ENCODE measurements at places on chromosomes 5 and 9. TPM values are rescaled to one million over a fixed set of nuclear protein-coding genes. Genes with fewer than 3 reads are reported as not detected.
A peak's percentile ranks its signal among the peaks of the same experiment; 100 is the strongest.

PKD2L2 gene
- total RNA-seq, result not detected

GRCh38 chr5:74113927-74114326 is 487.9 kb downstream of the ARHGEF28 start:
- no peaks in the 10 kb centered on the region for H3K36me3 ChIP-seq
- no peak for DNase-seq
- peaks cover 13% of the 10 kb centered on the region for H3K27me3 ChIP-seq
- H3K27ac ChIP-seq, result no peak overlapping the region
- no peaks in the 10 kb centered on the region for H3K4me1 ChIP-seq

- peaks cover 13% of the 10 kb centered on the region for H3K36me3 ChIP-seq
- H3K27me3 ChIP-seq, result no peaks in the 10 kb centered on the region
- peaks cover 4% of the 10 kb centered on the region for H3K4me1 ChIP-seq
- no peak for DNase-seq
Measured at GRCh38 chr5:112795342-112795741, 57.7 kb downstream of the APC start.

SAP30L gene
- total RNA-seq, result 31.7 TPM

DNA sequence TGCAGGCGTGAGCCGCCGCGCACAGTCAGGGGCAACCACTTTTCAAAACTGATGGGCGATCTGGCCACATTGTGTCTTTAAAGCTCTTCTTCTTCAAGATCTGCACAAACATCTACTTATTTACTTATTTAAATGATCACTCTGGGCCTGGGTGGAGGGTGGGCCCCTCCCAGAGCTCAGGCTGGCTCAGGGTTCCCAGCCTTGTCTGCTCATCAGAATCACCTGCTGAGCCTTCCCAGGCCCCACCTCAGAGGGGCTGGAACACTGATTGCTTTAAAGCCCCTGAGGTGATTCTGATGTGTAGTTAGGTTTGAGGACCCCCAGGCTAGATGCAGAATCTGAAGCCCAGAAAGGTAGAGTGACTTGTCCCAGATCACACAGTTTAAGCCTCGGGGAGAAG is 45.6 kb upstream of the DMRT1 start:
- H3K27ac ChIP-seq, result no peak overlapping the region
- H3K27me3 ChIP-seq, result peaks cover 3% of the 10 kb centered on the region
- DNase-seq, result no peak
- H3K36me3 ChIP-seq, result no peaks in the 10 kb centered on the region
- no peak overlapping the region for H3K4me3 ChIP-seq

DNA sequence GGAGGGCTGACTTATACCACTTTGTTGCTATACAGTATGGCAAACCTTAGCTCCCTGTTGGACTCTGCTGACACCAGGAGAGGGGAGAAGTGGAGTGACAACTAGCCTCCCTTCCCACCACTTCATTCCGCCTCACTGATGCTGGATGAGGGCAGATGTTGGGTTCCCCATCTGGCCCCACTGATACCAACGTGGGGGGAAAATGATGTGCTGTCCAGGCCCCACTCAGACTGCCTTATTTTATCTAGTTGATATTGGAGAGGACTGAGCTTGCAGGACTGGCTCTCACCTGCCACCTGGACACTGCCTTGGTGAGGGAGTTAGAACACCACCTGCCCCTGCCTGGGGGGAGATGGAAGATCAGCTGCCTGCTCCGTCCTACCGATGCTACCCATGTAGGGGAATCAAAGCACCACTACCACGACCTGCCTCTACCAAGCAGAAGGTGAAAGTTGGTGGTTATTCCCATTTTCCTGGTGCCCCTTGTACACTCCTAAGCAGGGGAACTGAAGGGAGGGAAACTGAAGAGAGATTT is 292.1 kb downstream of the GADD45G start:
- H3K27ac ChIP-seq, result no peak overlapping the region
- no peaks in the 10 kb centered on the region for H3K36me3 ChIP-seq
- no peaks in the 10 kb centered on the region for H3K4me1 ChIP-seq
- H3K4me3 ChIP-seq, result no peak overlapping the region

FABP6 gene
- total RNA-seq, result not detected

- peak overlapping the region; percentile 54 for H3K27ac ChIP-seq
- peaks cover 12% of the 10 kb centered on the region for H3K36me3 ChIP-seq
- H3K4me1 ChIP-seq, result peaks cover 66% of the 10 kb centered on the region
- no peaks in the 10 kb centered on the region for H3K27me3 ChIP-seq
- DNase-seq, result peak; percentile 85
- peak overlapping the region; percentile 11 for H3K4me3 ChIP-seq
Measured at GRCh38 chr9:75152416-75152815, 64.1 kb downstream of the OSTF1 start.

FOXD4L5 gene
- 0.11 TPM for total RNA-seq

DNA sequence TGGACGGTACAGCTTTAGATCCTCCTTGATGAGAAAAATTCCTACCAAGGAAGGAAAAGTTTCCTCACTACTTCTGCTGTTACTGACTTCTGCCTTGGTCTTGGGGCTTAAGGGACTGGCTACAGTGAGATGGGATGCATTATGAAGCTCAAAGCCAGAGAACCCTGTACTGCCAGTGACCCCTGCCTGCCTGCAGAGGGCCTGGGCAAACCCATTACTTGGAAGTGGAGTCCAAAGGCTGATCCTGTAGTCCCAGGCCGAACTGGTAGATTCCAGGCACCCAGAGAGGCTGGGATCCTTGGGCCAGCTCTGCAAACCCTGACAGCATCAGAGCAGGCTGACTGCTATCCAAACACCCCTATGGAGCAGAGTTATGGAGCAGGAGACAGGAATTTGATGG is 25.7 kb upstream of the NR5A1 start:
- DNase-seq, result no peak
- H3K27ac ChIP-seq, result no peak overlapping the region
- H3K27me3 ChIP-seq, result no peaks in the 10 kb centered on the region
- no peaks in the 10 kb centered on the region for H3K36me3 ChIP-seq
- H3K4me3 ChIP-seq, result no peak overlapping the region

DNA sequence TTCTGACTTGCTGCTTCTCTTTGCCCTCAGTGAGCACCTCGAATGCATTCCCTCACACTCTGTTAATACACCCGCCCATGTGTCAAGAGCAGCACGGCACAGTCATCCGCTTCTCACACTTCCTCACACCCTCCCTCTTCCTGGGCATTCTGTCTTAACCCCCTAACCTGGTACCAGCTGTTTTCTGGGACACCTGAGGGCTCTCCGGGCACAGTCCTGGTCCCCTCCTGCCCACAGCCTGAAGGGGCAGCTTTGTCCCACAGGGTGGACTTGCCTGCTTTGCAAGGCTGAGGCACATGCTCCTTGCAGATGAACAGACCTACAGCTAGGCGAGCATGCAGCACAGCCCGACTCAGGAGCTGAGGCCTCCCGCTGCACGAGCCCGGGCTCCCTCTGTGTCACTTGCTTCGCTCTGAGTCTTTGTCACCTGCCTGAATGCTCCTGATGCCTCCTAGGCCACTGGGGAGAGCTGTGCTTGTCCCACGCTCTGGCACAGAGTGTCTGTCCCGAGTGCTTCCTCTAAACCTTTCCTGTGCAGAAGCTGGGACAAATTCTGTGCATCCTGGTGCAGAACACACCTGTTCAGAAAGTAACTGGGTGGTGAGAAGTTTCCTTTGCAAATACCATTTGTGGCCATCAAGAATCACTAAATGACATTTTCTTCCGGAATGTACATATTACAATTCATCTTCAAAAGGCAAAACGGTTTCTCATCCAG is 47.8 kb downstream of the AHRR start:
- H3K36me3 ChIP-seq, result peaks cover 49% of the 10 kb centered on the region
- peak overlapping the region; percentile 85 for H3K27ac ChIP-seq
- no peak for DNase-seq

NR5A1 gene
- total RNA-seq, result not detected

SPATA31C1 gene
- not detected for total RNA-seq

DNA sequence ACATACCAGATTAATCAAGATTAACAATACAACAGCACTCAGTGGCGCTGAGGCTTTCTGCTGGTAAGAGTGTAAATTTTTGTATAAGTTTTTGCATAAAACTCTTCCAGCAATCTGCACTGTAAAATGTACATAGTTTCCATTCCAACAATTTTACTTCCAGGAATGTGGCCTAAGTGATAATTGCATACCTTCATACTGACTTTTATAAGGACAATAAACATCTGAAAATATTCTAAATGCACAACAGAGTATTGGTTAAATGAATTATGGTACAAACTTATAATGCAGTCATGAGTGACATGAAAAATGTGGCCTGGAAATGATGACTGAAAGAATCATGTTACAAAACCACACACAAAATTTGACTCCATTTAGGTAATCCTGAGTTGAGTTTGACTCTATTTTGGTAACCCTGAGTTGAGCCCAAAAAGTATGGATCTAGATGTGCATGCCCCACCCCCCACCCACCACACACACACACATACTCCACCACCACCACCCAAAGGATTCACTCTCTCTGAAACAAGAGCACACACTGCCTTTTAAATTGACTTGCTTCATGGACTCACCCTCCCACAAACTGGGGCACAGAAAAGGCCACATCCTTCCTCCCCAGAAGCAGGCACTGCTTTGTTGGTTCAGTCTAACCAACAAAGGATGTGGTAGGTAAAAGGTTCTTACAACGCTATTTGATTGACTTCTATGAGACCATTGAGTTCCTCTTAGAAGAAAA is 137.6 kb downstream of the SUSD1 start:
- H3K27me3 ChIP-seq, result peaks cover 21% of the 10 kb centered on the region
- peak; percentile 87 for DNase-seq
- peaks cover 48% of the 10 kb centered on the region for H3K4me1 ChIP-seq
- peak overlapping the region; percentile 65 for H3K27ac ChIP-seq
- H3K36me3 ChIP-seq, result peaks cover 7% of the 10 kb centered on the region

FOXD1 gene
- 1.5 TPM for total RNA-seq

GRCh38 chr5:53200306-53200705 is 90.7 kb upstream of the MOCS2 start:
- no peaks in the 10 kb centered on the region for H3K27me3 ChIP-seq
- H3K4me3 ChIP-seq, result no peak overlapping the region
- DNase-seq, result no peak
- H3K36me3 ChIP-seq, result no peaks in the 10 kb centered on the region

DNA sequence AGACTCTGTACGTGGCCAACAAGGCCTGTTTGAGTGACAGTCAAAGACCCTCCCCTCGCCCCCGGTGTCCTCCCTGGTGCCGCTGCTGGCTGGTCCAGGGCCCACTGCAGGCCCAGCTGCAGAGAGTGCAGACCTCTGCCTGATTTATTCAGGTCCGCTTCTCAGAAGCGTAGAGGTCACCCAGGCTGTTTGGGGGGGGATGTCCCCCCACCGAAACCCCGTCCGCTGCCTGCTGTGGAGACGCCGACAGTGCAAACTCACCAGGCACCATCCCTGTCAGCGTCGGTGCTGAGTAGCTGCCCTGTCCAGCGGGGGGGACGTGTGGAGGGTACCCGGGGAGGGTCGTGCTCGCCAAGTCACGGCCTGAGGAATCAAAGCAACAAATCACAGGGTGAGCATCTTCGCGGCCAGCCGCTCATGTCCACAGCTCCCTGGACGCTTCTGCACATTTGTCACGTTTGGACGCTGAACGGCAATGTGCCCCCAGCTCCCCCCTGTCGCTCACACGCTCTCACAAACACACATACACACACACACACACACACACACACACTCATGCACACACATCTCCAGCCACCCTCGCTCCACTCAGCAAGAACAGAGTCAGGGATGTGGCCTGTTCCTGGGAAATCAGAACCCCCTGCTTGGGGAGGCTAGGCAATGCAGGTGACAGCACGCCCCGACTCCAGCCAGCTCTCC is 152.2 kb downstream of the PAX5 start:
- H3K27me3 ChIP-seq, result peaks cover 7% of the 10 kb centered on the region
- H3K36me3 ChIP-seq, result no peaks in the 10 kb centered on the region
- no peak overlapping the region for H3K27ac ChIP-seq
- no peak for DNase-seq
- H3K4me1 ChIP-seq, result no peaks in the 10 kb centered on the region

DNA sequence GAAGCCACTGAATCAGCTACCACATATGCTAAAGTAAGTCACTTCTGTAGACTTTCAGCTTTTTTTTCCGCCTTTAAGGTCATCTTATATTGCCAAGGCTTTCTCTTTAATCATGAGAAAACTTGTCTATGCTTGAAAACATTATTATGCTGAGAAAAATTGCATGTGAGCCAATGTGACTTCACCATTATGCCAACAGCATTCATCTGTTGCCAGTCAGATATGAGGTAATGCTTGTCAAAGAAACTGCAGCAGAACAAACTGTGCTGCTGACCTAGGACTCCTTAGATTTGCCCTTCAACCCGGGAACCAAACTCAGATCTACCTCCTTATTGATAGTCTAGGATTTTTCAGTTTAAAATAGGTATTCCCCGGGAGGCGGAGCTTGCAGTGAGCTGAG is 34.3 kb downstream of the SLC44A1 start:
- DNase-seq, result no peak
- H3K27me3 ChIP-seq, result no peaks in the 10 kb centered on the region
- H3K27ac ChIP-seq, result no peak overlapping the region

GRCh38 chr9:5301544-5301943 is 3.0 kb downstream of the RLN2 start:
- no peaks in the 10 kb centered on the region for H3K27me3 ChIP-seq
- H3K27ac ChIP-seq, result peak overlapping the region; percentile 49
- peak overlapping the region; percentile 29 for H3K4me3 ChIP-seq
- peak; percentile 24 for DNase-seq

DNA sequence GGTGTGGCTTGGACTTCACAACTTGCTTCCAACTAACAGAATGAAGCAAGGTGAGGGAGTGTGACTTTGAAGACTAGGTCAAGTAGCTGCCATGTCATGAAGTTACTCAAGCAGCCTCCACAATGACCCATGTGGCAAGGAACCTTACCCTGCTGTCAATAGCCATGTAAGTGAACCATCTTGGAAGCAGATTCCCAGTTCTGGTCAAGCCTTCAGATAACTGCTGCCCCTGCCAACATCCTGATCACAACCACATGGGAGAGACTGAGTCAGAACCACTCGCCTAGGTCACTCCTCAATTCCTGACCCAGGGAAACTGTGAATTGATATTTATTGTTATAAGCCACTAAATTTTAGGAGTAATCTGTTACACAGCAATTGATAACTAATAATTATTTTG is 10.9 kb downstream of the ZCCHC10 start:
- no peak overlapping the region for H3K27ac ChIP-seq
- no peak overlapping the region for H3K4me3 ChIP-seq
- DNase-seq, result no peak

GRCh38 chr5:74580729-74581109 is 59.8 kb downstream of the ENC1 start:
- H3K27me3 ChIP-seq, result peaks cover 2% of the 10 kb centered on the region
- peaks cover 30% of the 10 kb centered on the region for H3K4me1 ChIP-seq
- H3K4me3 ChIP-seq, result no peak overlapping the region
- DNase-seq, result no peak

SYNPO gene
- total RNA-seq, result 0.22 TPM

GRCh38 chr5:78783434-78784130 is 135.0 kb upstream of the LHFPL2 start:
- H3K4me3 ChIP-seq, result no peak overlapping the region
- peaks cover 2% of the 10 kb centered on the region for H3K4me1 ChIP-seq
- peaks cover 25% of the 10 kb centered on the region for H3K36me3 ChIP-seq
- no peak for DNase-seq
- no peaks in the 10 kb centered on the region for H3K27me3 ChIP-seq

GABRB2 gene
- total RNA-seq, result not detected

IFNA5 gene
- not detected for total RNA-seq

HEMGN gene
- total RNA-seq, result 1.2 TPM

CNTFR gene
- total RNA-seq, result not detected

Data from activated CD8-positive, alpha-beta T cell treated with anti-CD3 and anti-CD28 coated beads for 36 hours (primary cell).